ENCODE measurements at places on chromosomes 11 and 22. TPM values are rescaled to one million over a fixed set of nuclear protein-coding genes. Genes with fewer than 3 reads are reported as not detected.

Gene CASP12
- not detected for total RNA-seq

Gene PSMC3
- 135 TPM for total RNA-seq

Gene CABP7
- 1.9 TPM for total RNA-seq

Gene SLC22A9
- not detected for total RNA-seq

Gene CYTH4
- total RNA-seq = 1.3 TPM

Data from parietal lobe (tissue), 2 donors.